ENCODE measurements at places on chromosomes 5 and 9. TPM values are rescaled to one million over a fixed set of nuclear protein-coding genes. Genes with fewer than 3 reads are reported as not detected.
A peak's percentile ranks its signal among the peaks of the same experiment; 100 is the strongest.

PCDHA9 gene
- total RNA-seq, result not detected

STK32A gene
- 3.7 TPM for total RNA-seq

PIP5KL1 gene
- total RNA-seq, result 3.4 TPM

LPAR1 gene
- 27.1 TPM for total RNA-seq

SVEP1 gene
- 59.7 TPM for total RNA-seq

DNA sequence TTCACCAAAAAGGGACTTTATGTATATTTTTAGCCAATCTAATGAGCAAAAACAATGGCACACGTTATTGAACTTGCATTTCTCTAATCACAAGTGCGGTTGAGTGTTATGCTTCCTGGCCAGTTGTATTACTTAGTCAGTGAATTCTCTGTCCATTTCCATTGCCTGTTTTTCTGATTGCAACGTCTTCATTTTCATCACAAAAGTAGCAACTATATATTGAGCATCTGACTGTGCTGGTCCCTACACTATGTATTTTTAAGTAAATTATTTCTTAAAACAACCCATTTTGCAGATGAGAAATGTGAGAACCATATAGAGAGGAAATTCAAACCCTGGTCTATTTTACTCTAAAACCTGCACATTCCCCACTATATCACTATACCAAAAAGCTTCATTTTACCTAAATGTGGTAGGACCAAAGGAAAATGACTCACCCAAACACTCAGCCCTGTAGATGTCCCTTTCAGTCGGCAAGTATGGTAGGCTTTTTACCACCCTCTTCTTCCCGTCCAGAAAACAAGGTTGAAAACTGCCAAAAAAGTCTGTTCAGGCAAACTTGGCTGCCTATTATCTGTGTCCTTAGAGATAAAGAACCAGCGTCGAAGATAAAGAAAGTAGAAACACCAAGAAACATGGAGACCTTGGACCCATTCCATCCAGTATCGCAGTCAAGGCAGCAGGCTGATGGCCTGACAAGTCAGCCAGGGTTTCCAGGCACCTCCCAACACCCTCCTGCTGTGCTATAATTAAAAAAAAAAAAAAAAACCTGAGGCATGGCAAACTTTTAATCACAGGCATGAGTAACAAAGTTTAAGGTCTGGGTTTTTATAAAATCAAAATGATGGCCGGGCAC lies 18.8 kb upstream of the FAM13B start:
- H3K4me3 ChIP-seq, result peak overlapping the region; percentile 32
- no peaks in the 10 kb centered on the region for H3K27me3 ChIP-seq
- no peaks in the 10 kb centered on the region for H3K36me3 ChIP-seq
- no peaks in the 10 kb centered on the region for H3K4me1 ChIP-seq
- H3K27ac ChIP-seq, result no peak overlapping the region

GRCh38 chr9:87137718-87138117 lies 190.4 kb upstream of the GAS1 start:
- H3K27ac ChIP-seq, result no peak overlapping the region
- H3K4me1 ChIP-seq, result peaks cover 6% of the 10 kb centered on the region
- no peaks in the 10 kb centered on the region for H3K36me3 ChIP-seq
- no peak for ATAC-seq

DNA sequence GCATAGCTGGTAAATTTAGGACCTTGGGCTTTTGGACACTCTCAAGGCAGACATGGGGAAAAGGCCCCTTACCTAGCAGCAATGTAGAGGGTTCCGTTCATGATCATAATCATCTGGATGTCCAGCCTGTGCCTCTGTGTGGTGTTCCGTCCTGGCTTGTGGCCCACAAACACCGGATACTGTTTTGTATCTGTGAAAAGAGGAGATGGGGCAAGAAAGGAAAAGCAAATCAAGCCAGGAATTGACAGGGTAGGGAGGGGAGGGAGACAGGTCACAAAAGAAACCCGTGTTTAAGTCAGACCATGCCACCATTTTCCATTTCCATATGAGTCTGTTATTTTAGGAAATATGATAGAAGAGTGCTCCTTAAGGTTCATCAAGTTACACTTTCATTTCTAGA lies 72.5 kb downstream of the SEMA6A start:
- peaks cover 9% of the 10 kb centered on the region for H3K4me1 ChIP-seq
- no peak overlapping the region for H3K27ac ChIP-seq
- no peak for ATAC-seq

Measured in gastroesophageal sphincter (tissue), 4 donors.